ENCODE measurements at places on chromosomes 5 and 9.

GRCh38 chr5:180289433-180289832 is 2.5 kb downstream of the MAPK9 start:
- DNase-seq: no peak

DNA sequence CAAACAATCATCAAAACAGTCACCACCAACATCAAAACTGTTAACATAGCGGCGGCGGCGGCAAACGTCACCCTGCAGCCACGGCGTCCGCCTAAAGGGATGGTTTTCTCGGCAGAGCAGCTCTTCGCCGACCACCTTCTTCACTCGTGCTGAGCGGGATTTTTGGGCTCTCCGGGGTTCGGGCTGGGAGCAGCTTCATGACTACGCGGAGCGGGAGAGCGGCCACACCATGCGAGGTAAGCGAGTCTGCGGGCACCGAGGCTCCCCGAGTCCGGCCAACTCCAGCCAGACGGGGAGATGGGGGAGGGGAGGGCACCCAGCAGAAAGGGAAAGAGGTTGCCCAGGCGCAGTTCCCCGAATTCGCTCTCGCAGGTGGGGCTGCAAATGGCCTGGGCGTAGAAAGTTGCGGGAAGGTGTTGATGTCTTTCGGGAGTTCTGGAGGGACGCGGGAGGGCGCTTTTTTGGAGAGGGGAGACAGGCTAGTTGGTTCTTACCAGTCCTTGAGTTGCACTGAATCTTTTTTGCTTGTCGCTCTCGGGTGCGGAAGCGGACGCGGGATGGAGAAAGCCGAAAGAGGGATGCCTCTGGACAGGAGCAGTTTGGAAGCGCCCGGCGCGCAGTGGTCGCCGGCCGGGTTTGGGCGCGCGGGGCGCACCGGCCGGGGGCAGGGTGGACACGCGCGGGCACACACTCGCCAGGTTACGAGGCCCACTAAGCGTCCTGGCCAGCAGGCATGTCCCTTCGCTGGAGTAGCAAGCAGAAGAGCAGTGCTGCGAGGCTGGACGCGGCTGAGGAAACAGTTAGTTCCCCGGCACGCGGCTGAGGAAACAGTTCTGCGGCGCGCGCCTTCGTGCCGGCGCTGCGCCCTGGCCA is 849 bp downstream of the RORB start:
- DNase-seq: no peak

- DNase-seq: peak; percentile 70
These were observed 50.9 kb downstream of the JAKMIP2 start for GRCh38 chr5:147731431-147732290.

DNA sequence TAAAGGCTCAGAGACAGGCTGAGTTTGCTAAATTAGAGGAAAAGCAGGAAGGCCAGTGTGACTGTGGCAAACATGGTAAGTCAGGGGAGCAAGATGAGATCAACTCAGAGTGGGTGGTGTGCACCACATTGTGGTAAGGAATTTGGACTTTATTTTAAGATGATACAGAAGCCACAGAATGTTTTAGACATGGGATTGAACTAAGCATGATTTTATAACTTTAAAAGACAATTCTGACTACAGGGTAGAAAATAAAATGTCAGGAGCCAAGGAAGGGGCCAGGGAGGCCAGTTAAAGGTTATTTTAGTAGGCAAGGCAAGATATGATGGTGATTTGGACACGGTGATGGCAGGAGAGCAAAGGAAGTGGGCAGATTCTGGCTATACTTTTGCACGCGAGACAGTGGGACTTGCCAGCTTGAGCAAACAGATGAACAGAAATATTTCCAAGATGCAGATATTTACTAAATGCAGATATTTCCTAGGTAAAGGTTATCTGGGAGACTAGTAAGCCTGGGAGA is 53.9 kb downstream of the TSSK1B start:
- no peak for DNase-seq

- peak; percentile 69 for DNase-seq
These were observed at the start of gene NDUFS6 for GRCh38 chr5:1801222-1801966. NDUFS6 (plus strand) TSS chr5:1801407; CDS start chr5:1801418, 11 bp downstream.

DNA sequence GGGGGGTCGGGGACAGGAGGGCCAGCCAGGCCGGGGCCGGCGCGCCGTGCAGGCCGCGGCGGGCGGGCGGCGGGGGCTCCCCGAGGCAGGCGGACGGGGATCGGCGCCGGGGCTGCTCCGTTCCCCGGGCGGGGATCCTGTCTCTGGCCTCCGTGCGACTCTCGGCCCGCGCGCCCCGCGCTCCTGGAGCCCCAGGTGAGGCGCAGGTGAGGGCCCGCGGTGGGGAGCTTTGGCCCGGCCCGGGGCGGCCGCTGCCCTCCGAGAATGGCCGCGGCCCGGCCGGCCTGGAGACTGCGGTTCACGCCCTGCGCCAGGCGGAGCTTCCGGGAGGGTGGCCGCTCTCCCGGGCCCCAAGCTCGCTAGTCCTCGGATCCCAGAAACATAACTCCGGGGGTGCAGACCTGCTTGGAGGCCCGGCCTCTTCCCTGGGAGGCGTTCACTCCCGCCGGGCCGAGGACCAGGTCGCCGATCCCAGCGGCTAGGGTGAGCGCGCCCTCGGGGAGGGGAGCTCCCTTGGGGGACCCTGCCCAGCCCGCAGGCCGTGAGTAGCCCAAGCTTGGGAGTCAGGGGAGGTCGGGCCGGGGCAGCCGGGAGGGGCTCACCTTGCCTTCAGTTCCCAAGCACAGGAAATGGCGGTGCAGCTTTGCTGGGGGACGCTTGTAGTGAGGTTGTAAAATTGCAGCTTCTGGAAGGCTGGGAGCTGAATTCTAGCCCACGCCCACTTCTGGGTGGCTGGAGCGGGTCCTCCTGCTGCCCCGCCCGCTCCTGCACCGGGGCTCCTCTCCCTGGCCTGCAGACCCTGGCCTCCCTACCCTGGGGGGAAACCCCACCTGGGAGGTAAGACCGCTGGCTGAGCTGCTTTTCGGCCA is 723 bp downstream of the PPP1R26 start:
- no peak for DNase-seq
